ENCODE measurements at places on chromosomes 6 and 20.

DNA sequence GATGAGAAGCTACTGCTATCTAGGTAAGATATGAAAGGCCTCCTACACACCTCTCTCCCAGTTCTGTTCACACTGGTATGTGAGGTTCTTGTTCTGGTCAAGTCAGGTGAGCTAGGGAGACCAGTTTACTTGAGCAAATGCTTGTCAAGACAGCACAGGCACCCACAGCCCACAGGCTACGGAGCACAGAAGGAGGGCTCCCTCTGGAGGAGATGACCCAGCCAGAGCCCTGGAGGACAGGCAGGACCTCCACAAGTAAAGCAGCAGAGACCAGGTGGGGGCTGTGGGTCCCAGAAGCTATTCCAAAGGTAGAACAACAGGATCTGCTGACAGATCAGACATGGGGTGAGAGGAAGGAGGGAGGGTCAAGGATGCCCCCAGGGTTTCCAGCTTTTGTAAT is 13.2 kb downstream of the MMP24OS start:
- no peak for DNase-seq

- no peak for DNase-seq
Observed at GRCh38 chr20:47205577-47206123, 150.8 kb downstream of the ZMYND8 start.

DNA sequence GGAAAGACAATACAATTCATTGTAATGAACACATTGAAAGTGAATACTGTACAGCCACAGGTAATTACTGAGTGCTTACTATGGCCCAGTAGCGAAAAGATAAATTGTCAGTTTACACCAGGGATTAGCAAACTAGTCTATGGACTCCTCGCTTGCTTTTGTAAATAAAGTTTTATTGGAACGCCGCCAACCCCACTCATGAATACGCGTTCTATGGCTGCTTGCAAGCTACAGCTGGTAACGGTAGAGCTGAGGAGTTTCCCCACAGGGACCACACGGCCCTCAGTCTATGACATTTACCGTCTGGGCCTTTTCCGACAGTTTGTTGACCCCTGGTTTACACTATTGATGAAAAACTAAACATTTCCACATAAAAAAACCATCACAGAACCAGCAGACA is 24.2 kb downstream of the LAMA5 start:
- DNase-seq, result no peak

- DNase-seq, result no peak
Observed at GRCh38 chr6:16769131-16769985, 8.1 kb upstream of the ATXN1 start.

- DNase-seq, result no peak
Observed at GRCh38 chr6:133697666-133698065, 191.2 kb upstream of the TCF21 start.
